ENCODE measurements at places on chromosomes 11 and 22.

DNA sequence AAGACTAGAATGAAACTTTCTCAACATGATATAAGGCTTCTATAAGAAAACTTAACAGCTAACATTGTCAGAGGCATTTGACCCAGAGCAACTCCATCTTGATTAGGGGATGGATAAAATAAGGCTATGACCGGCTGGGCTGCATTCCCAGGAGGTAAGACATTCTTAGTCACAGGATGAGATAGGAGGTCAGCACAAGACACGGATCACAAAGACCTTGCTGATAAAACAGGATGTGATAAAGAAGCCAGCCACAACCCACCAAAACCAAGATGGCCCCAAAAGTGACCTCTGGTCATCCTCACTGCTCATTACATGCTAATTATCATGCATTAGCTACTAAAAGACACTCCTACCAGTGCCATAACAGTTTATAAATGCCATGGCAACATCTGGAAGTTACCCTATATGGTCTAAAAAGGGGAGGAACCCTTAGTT is 135.2 kb downstream of the TTC28 start:
- no peak for DNase-seq

GRCh38 chr11:8740129-8740528 is 57.5 kb downstream of the RPL27A start:
- DNase-seq = no peak

- DNase-seq = no peak
Measured at GRCh38 chr22:45224988-45225731, 15.5 kb downstream of the KIAA0930 start.

- peak; percentile 78 for DNase-seq
Measured at GRCh38 chr11:5297721-5298323, 3.9 kb downstream of the OR51B4 start.

GRCh38 chr22:44154436-44154942 is 26.2 kb upstream of the PARVG start:
- no peak for DNase-seq

- no peak for DNase-seq
Measured at GRCh38 chr22:48051796-48052620, 1289.6 kb downstream of the TBC1D22A start.

DNA sequence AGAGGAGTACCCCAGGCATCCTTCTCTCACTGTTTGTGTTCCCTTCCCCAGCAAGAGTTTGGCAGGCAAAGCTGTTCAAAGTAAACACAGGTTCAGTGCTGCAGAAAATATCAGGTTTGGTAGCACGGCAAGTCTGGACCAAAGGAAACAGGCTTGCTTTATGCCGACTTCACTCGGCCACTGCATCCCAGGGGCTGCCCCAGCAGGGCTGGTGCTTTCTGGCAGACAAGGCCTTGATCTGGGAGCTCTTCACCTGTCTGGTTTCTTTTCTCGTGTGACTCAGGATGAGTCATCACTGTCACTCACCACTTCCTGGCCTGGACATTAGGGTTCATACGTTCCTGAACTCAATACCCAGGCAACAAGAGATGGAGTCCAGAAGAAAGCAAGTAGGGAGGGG is 52.6 kb upstream of the NAV2 start:
- DNase-seq = no peak

DNA sequence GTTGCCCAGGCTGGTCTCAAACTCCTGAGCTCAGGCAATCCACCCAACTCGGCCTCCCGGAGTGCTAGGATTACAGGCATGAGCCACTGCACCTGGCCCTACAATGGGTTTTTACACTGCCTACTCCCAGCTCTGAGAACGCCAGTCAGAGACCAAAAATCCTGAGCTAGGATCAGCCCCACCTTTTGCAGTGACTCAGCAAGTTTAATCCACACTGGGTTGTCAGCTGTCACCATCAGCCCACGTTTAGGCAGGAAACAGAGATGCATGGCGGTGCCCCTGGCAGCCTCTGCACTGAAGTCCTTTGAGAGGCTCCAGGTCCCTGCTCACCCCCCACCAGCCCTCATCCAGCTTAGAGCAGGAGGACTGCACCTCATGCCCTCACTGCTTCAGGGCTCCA is 117.6 kb downstream of the ARHGAP8 start:
- DNase-seq = peak; percentile 45

DNA sequence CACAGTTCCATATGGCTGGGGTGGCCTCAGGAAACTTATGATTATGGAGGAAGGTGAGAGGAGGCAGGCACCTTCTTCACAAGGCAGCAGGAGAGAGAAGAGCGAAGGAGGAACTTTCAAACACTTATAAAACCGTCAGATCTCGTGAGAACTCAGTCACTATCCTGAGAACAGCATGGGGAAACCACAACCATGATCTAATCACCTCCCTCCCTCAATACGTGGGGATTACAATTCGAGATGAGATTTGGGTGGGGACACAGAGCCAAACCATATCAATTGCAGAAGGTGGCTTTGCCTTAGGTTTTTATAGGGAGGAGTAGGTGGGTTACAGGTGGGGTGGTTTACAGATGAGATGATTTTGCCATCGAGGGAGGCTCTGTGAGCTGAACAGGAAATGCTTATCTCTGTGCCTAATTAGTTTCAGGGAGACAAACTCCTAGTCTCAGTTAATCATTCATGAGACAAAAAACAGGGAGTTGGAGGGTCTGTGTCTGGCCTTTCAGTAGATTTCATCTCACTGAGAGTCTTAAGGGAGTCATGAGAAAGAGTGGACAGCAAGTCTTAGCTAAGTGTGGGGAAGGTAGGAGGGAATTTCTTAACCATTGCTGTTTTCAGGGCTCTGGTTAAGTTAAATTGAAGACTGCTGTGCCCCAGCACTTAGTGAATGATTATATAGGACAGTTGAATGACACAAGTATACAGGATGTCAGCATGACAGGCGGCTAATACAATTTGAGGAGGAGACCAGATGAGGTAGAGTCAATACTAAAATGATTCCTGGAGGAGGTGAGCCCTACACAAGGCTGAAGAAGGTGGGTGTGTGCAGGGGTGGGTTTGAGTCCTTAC is 47.7 kb downstream of the CWC15 start:
- DNase-seq = no peak

DNA sequence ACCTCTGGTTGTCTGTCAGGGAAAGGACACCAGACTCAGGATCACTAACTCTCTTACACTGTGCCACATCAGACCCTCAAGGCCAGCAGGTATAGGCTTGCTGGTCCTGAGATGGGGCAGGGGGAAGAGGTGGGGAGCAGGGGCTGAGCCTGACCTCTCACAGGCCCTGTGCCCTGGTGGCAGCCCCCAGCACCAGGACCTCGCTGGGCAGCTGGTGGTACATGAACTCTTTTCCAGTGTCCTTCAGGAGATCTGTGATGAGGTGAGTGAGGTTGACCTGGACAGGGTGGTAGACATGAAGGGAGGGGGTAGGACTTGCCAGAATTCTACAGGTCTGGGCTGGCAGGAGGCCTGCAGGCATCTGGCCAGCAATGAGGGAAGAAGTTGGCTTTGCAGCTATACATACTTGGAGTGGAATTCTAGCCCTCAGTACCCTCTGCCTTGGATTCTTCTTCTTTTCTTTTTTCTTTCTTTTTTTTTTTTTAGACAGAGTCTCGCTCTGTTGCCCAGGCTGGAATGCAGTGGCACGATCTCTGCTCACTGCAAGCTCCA is 1.4 kb downstream of the NUDT22 start:
- no peak for DNase-seq

DNA sequence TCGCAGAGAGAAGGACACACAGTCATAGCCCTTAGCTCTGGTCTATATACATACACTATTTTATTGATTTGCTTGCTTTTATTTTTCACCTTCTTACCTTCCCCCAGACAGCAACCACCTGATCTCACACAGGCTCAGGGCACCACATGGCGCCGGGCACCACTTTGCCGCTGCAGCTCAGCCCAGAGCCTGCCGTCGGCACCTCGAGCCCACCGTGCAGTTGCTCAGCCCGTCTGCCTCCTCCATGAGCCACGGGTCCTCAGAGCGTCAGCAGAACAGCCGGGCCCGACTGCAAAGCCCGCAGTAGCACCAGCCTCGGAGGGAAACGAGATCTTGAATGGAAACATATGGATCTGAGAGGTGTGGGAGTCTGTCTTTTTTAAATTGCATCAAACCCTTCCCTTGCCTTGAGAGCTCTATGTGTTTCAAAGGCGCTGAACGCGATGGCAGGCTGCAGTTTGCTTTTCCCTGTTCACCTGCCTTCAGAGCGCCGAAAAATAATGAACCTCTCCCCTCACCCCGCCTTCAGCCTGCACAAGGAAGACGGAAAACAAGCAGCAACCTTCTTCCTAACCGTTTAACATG is 505.4 kb downstream of the MN1 start:
- no peak for DNase-seq

GRCh38 chr11:113547739-113548138 is 72.5 kb upstream of the DRD2 start:
- no peak for DNase-seq

- DNase-seq = no peak
Measured at GRCh38 chr11:13135385-13136271, 126.5 kb downstream of the RASSF10 start.

GRCh38 chr11:10622108-10622507 is 53.6 kb upstream of the LYVE1 start:
- no peak for DNase-seq

- DNase-seq = no peak
Measured at GRCh38 chr11:37721485-37721884, 1123.4 kb upstream of the RAG2 start.

DNA sequence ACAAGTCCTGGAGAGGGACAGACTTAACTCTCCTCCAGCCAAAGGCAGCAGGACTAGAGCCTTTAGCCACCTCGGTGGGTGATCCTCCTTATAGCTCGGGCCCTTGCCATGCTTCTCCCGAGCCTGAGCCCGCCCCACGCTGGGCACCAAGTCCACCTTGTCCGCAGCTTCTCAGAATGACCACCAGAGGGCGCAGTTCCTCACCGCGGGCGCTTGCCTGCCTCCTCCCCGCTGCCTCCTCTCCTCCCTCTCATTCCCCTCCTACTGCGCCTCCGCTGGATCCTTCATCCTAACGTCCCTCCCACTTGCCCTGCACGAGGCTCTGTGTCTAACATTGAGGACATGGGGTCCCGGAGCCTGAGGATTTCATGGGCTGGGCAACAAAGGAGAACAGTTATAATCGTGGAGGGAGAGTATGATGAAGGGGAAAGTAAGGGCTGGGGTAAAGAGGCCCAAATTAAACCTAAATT is 11.3 kb upstream of the MOGAT2 start:
- peak; percentile 84 for DNase-seq

GRCh38 chr22:36331912-36332622 is 55.7 kb downstream of the MYH9 start:
- DNase-seq = peak; percentile 65

GRCh38 chr11:47373876-47374719 is 4.2 kb downstream of the SPI1 start:
- peak; percentile 77 for DNase-seq

All from hematopoietic multipotent progenitor cell treated with erythropoietin and hydrocortisone succinate and interleukin-3 and kit ligand, for 15 days (in vitro differentiated cells).